ENCODE measurements at places on chromosomes 3 and 15.

DNA sequence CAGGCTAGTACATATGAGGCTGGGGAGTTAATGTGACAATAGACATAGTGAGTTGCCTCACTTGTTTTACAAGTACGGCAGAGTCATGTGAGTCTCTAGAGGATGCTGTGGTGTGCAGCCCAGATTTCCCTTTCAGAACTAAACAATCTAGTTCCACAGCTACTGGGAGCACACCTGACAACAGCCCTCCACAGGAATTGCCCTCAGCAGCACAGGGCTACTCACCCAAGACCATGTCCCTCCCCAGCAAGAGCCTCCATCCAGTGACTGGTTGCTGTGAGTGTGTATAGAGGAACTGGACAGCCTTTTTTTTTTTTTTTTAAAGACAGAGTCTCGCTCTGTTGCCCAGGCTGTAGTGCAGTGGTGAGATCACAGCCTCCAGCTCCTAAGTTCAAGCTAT is 40.2 kb upstream of the UBE2E2 start:
- DNase-seq = no peak

DNA sequence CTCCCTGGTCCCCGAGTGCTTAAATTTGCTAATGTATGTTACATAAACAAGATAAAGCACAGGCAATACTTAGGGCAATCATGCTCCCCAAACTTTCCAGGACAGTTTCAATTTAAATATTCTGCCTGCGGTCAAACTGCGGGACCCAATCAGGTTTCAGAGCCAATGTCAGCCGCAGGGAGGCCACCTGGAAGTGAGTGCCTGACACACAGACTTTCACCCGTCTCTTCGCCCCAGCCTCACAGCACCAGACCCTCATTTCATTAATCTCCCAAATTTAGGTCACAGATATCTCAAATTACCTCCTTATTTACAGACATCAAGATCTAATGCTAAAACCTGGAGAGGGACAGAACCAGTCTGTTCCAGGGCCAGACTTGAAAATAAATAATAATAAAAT is 107.2 kb upstream of the ALDH1A3 start:
- DNase-seq = no peak

DNA sequence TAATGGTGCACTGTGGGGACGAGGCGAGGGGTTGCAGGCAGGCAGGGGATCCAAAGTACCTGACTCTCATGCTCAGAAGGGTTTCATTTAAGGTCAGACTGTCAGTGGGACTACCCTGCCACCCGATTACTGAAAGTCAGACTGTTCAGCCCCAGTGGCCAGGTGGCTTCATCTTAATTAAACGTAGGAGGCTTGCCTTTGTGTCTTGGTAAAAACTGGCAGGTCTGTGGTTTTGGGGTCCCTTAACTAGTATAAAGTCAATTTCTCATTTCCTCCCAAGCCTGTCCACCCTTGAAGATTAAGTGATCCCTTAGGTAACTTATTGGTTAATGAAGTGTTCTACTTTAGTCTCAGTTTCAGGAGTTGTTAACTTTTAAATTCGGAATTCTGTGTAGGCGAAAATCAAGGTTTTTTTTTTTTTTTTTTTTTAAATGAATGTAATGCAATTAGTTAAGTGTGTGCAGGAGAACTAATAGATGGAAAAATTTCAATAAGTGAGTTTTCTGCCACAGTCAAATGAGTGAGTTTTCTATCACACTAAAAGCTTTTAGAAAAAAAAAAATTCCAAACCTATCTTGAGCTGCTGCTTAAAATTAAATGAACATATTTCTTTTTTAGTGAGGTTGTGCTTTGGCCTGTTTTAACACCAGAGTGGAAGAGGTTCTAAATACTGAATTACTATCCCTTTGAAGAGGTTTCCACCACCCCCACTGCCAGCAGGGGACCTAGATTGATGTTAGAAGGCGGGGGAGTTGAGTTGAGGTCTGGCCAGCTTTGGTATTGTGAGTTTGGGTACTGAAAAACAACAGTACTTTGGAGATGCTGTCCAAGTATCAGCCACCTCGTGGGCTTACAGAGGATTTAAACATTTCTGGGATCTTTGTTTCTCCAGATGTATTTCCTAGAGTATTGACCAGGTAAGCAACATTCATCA is 15.2 kb downstream of the ITPR1 start:
- DNase-seq = no peak

DNA sequence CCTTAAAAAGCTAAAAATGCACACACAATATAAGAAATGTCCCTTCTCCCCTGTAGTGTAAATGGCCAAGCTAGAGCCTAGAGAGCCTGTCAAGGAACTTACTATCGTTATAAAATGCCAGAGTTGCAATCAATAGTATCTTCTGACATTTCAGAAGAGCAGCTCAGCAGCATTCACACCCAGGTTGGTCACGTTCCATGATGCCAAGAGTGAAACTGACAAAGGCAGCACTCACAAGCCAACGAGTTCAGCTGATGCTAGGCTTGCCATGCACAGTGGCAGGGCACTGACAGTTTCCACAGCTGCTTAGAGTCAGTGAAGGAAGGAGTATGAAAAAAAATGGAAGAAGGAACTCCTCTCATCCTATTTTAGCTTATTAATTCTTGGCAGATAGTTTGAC is 331.4 kb upstream of the CCDC54 start:
- DNase-seq = no peak

- no peak for DNase-seq
These were observed 144.1 kb downstream of the FILIP1L start for GRCh38 chr3:99970198-99970597.

DNA sequence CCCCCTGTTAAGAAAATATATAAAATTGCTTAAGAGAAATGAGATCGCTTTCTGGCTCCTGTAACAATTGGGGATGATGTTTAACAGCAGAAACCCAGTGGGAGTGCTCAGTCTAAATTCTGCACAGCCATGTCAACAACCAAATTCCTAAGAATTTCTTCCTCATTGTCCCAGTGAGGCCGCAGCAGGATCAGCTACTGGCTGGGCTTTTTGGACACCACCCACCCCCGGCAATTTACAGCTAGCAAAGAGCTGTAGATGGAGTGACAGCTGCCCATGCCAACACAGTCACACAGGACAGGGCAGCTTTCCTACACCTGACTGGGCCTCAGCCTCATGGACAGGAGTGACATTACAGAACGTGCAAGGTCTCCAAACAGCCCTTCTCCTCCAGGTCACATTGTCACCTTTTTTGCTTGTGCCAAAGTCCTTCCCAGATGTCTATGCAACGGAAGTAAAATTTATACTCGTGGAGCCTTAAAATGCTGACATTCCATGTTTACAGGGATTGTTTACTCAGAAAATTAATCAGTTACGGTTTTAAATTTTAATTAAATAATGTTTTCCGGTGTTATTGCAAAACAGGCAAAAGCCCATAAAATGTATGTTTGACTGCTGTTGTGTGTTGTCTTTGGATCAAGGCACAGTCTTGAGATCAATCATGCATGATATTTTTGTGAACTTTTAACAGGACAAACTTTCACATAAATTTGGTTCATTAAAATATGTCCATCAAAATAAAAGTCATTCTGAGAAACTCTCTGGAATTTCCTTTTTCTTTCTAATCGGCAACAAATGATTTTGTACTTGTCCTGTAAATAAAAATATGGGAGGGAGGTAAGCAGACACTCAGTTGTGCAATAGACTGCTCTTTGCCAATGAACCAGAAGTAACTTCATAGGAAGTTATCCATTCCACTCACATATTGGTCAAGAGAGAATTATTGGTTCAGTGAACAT is 943.2 kb downstream of the MCTP2 start:
- DNase-seq = no peak

DNA sequence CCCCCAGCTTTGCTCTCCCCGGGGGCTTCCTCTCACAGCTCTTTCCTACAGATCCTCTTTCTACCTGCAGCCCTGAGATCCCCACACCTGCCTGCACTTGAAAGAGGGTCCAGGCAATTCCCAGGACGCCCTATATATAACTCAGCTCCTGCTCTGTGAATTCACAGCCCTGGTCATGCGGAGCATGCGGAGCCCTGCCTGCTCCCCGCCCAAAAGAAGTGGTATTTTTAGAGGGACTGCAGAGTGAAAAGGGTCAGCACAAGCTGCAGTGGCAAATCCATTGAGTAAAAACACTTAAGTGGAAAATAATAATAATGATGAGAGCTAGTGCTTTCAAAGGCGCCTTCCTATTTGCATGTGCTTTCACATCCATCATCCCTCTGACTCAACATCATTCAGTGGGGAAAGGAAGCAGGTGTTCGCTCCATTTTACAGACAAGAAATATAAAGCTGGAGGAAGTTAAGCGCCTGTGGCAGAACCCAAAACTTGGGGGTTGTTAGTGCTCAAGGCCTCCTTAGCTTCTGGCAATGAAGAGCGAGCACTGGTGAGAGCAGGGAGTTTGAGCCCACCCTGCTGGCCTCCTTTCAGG is 76.3 kb upstream of the LIPC start:
- no peak for DNase-seq

DNA sequence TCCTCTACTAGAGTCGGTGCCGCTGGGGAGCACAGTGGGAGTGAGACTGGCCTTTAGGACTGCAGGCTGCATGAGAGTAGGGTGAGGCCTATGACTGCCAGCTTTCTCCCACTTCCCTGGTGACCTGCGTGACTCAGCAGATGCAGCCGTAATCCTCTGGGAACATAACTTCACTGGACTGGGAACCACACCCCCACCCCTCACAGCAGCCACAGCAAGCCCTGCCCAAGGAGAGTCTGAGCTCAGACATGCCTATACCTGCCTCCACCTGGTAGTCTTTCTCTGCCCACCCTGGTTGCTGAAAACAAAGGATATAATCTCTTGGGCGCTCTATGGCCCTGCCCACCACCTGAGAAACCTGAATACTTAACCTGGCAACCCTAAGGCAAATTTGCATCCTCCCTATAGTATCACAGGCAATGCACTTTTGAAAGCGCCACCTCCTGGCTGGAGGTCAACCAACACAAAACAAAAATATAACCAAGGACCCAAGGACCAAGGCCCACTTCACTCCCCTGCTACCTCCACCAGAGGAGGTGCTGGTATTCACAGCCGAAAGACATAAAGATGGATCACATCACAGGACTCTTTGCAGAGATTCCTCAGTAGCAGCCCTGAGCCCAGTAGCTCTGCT is 308.9 kb downstream of the CTNNB1 start:
- no peak for DNase-seq

DNA sequence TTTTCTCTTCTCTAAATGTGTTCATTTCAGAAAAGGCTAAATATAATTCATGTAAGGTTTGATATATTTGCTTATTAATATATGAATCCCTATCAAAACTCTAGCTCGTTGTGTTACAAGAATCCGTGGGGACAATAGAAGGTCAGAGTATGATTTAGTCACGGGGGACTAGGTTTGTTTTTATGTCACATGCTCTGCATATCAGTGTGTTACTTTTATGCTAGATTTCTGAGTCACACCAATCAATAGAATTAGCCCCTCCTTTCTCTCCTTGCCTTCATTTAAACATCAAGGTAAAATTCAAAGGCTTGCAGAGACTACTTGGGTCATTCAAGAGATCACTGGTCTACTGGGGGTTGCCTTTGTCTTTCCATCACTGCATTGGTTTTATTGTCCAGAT is 636.1 kb downstream of the NR2F2 start:
- no peak for DNase-seq

GRCh38 chr15:73891328-73892315 is 18.3 kb downstream of the TBC1D21 start:
- no peak for DNase-seq

GRCh38 chr3:171328419-171329082 is 131.7 kb downstream of the TNIK start:
- peak; percentile 56 for DNase-seq

- no peak for DNase-seq
These were observed 42.9 kb upstream of the RPL32 start for GRCh38 chr3:12884186-12884680.

DNA sequence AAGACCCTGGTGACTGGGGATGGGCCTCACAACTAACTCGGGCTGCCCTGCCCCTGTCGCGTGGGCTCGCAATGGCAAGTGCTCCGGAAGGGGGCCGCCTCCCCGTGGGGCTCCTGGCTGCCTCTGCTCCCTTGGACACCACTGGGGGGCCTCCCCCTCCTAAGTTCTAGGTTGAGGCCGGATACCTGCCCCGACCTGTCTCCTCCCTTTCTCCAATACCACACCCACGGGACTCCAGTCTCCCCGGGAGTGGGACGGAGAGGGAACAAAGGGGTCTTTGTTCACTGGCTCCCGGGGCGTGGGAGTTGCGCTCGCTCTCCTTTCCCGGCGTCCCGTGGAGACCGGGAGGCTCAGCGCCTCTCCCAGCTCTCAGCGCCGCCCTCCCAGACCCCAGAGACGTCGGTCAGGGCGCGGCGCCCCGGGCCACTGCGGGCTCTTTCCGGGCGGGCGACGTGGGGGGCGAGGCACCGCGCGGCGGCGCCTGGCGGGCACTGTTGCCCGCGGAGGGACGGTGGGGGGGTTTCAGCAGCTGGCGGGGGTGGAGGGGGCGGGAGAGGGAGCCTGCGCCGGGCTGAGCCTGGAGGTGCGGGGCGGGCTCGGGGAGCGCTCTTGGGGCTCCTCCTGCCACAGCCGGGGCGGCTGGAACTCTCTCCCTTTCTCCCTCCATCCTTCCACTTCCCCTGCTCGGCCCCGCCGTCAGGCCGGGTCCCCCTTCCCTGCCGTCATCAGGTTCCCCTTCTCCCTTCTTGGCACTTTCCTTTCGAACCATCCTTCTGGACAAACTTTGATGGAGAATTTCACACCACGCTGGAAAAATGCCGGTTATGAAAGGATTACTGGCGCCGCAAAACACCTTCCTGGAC is at the start of gene KCNH8:
Gene KCNH8 (plus strand): TSS at position 606 of the 863 bp plus-strand sequence. CDS start 210 bp downstream, at position 816.
- peak; percentile 16 for DNase-seq

DNA sequence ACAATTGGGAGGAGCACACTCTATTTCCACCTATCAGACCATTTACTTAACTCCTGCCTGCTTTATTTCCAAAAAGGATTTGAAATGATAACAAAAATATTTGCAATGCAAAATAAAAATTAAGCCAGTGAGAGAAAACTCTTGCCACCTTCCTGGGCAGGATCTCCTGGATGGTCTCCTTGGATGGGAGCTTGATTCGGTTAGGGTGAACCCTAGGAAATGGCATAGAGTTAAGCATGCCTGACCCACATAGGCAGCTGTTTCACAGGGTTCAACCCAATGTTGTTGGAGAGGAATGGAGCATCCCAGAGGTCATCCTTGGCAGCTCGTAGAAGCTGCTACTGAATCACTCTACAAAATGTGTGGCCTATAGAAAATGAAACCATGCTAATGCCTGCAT is 83.8 kb downstream of the TGFBR2 start:
- DNase-seq = no peak

- peak; percentile 81 for DNase-seq
These were observed 68.9 kb downstream of the SMAD3 start for GRCh38 chr15:67134067-67134838.

DNA sequence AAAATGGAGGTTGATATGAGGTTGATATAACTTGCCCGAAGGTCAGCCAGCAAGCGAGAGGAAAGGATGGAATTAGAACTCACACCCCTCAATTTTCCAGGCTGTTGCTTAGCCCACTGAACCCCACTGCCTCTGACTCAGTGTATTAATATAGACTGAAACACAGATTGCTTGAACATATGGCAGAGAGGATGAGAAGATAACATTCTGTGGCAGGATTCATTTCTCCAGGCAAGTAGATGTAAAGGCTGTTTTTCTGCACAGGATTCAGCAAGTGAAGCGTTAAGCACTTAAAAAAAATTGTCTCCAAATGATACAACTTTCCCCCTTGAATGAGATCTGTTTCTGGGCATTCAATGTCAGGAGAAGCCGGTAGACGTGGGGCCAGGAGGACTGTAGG is 335.2 kb downstream of the GAP43 start:
- no peak for DNase-seq

GRCh38 chr3:71968544-71968943 is 183.6 kb upstream of the PROK2 start:
- no peak for DNase-seq
